ENCODE measurements at places on chromosomes 4 and X. TPM values are rescaled to one million over a fixed set of nuclear protein-coding genes. Genes with fewer than 3 reads are reported as not detected.

DNA sequence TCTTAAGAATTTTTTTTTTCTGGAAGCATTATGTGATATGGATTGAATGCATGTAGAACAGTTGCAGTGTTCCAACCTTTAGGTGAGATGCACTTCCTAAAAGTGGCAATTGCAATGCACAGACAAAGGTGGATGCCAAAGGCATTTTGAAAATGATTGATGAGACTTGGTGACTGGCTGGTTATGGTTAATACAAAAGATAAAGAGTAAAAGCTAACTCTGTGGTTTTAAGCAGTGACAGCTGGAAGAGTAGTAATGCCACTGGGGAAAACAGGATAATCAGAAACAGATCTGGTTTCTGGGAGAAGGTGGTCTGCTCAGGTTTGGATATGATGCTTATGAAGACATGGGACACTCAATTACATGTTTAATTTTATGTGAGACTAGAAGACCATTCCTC is 345.6 kb downstream of the RPA4 start:
- DNase-seq, result no peak

DNA sequence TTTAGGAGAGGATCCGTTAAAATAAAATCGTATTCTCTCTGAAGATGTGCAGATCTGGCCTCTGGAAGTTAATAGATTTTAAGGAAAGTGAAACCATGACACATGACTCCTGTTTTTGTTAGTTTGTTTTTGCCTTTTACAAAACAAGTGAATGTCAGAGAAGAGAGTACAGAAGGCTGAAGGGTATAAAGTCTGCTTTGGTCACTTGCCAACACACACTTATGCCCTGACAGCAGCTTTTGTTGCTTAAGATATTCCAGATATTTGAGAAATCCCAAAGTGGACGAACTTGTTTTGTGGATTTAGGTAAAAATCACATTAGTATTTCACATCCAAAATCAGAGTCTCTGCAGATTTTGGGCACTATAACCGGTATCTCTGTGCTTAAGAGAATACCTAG is 192.4 kb upstream of the RASGEF1B start:
- no peak for DNase-seq

The CD38 gene
- total RNA-seq, result 0.15 TPM

The PLAC1 gene
- 0.72 TPM for total RNA-seq

The MAGEC2 gene
- not detected for total RNA-seq
